Stimulated activated CD4-positive, alpha-beta T cell treated with anti-CD3 and anti-CD28 coated beads, Interleukin-1b, Interleukin-23, amount 100 ng/mL, for 4 hours (primary cell): ENCODE measurements at places on chromosomes 1 and 21.

GRCh38 chr1:201791779-201792173 is 37.2 kb upstream of the IPO9 start:
- no peak for DNase-seq

GRCh38 chr1:73105755-73106154 is 823.4 kb upstream of the NEGR1 start:
- no peak for DNase-seq

GRCh38 chr1:165650981-165651625 is 20.1 kb downstream of the MGST3 start:
- no peak for DNase-seq

GRCh38 chr1:93014168-93014567 is 52.9 kb upstream of the DIPK1A start:
- no peak for DNase-seq

GRCh38 chr21:25831300-25831960 is 96.7 kb downstream of the GABPA start:
- no peak for DNase-seq
